ENCODE measurements at places on chromosomes 7 and 10.

GRCh38 chr10:58359541-58359940 lies 24.7 kb downstream of the UBE2D1 start:
- DNase-seq = no peak

GRCh38 chr7:17552373-17552772 lies 253.9 kb downstream of the AHR start:
- DNase-seq = no peak

DNA sequence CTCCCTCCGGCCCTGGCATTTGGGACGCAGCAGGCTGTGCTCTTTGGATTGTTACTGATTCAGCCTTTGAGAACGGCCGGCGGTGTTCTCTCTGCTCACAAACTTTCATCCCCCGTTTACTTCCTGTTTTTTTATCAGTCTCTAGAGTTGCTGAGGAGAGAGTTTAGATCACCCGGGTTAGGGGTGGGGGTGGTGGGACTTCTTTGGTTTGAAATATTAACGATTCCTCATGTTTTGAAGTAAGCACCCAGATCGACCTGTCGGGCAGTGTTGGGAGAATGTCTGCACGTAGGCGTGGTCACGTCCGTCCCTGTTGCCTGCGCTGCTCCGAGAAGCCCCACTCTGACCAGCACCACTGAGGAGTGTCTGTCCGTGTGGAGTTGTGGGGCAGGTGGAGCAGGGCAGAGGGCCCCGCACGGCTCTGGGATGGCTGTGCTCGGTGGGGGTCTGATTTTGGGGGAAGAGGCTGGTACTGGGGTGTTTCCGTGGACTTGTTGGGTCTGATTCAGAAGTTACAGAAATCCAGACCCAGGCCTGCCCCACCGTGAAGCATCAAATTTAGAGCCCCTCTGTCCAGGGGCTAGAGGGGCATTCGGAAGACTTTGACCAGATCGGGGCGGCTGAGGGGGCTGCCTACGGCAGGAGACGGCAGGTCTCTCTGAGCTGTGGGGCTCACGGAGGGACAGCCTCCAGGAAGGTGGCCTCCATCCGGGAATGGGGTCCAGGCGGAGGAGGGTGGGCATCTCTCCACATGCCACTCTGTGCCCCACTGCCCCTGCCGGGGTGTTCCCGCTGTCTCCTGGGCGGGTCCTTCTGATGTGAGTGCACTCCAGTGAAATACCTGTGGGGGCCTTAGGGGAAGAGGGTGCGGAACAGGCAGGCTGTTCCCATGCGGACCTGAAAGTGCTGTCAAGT lies 7.4 kb downstream of the INPP5A start:
- DNase-seq = peak; percentile 55

DNA sequence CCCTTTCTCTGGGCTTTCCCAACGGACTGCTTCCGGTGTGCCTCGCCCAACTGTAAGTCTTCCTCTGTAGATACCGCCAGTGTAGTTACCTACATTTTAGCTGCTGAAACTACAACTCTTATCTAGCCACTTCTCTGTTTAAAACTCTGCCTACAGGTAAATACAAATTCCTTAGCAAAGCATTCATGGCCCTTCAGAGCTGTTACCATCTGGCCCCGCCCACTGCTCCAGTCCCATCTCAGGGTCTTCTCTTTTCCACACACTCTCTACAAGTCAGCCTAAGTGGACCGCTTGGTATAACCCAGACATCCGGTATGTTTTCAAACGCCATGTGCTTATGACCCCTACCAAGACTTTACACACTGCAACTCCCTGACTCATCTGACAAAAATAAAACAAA lies 41.0 kb upstream of the LAMB4 start:
- no peak for DNase-seq

DNA sequence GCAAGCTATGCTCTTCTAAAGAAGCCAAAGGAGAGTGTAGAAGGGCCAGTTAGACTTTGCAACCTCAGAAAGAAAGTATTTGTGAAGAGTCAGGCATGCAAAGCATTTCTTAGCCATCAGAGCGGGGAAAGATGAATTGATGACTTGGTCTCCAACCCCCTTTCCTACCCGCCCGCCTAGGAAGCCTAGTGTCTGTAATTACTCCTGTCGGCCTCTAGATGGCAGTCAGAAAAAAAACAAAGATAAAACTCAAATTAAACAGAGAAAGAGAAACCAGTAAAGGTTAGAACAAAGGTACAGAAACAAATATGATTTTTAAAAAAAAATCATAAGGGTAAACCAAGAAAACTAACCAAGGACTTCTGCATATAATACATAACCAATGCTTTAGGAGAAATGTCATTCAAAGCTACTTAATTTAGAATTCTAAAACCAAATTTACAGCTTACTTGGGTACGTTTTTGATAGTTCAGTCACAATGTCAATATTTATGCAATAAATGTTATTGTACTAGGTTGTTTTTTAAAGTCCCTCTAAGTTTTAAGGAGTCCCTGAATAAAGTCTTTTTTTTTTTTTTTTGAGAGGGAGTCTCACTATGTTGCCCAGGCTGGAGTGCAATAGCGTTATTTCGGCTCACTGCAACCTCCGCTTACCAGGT lies 97.6 kb downstream of the LYZL1 start:
- DNase-seq = peak; percentile 41

GRCh38 chr10:116073001-116073400 lies 200.0 kb downstream of the GFRA1 start:
- no peak for DNase-seq

GRCh38 chr7:100476903-100477870 lies 1.8 kb downstream of the TSC22D4 start:
- no peak for DNase-seq

GRCh38 chr7:23136216-23136615 lies 30.6 kb downstream of the KLHL7 start:
- DNase-seq = no peak

- DNase-seq = peak; percentile 66
Observed at GRCh38 chr10:68628576-68629127, 68.5 kb downstream of the TET1 start.

GRCh38 chr7:99379043-99379577 lies 4.6 kb downstream of the ARPC1B start:
- no peak for DNase-seq

DNA sequence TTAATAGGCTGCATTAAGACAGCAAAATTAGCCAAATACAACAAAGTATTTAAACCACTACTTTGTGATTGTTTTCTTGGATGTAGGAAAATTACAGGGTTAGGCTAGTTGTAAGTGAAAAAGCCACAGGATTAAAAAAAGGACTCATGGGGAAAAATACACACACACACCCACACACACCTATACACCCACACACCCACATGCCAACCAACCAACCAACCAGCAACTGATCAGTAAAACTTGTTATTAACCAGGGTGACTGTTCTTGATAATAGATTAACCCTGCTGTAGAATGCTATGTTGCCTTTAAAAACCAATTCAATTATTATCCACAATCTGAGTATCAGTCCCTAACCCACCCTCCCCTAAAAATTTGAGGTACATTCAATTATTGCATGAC lies 49.0 kb downstream of the MTPN start:
- no peak for DNase-seq

- no peak for DNase-seq
Observed at GRCh38 chr10:4807761-4808507, 18.1 kb upstream of the AKR1E2 start.

DNA sequence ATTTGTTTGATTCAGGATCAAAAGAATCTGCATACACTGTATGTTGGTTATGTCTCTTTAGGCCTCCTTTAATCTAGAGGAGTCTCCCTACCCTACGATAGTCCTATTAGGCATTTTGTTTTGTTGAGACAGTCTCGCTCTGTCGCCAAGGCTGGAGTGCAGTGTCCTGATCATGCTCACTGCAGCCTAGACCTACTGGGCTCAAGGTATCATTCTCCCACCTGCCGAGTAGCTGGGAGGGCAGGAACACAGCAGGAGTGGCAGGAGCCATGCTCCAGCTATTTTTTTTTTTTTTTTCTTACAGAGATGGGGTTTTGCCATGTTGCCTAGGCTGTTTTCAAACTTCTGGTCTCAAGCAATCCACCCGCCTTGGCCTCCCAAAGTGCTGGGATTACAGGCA lies 123.0 kb upstream of the DKK1 start:
- DNase-seq = no peak

DNA sequence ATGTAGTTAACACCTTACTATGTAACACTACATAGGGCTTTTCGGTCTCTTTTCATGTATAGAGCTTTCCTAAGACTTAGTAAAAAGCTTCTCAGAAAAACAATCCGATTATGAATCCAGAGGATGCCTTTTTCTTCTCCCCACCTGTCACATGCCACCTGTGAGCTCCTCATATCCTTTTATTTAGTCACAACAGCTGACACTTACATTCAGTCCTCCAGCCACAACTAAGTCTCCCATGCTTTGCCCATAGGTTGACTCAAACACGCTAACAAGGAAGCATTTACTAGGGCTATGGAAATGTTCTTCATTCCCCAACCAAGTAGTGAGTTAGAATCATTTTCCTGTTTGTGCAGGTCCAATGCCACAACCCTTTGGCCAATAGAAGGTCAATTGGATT lies 7.9 kb downstream of the ENO4 start:
- no peak for DNase-seq

GRCh38 chr7:88357781-88358525 lies 51.3 kb upstream of the STEAP4 start:
- DNase-seq = no peak

DNA sequence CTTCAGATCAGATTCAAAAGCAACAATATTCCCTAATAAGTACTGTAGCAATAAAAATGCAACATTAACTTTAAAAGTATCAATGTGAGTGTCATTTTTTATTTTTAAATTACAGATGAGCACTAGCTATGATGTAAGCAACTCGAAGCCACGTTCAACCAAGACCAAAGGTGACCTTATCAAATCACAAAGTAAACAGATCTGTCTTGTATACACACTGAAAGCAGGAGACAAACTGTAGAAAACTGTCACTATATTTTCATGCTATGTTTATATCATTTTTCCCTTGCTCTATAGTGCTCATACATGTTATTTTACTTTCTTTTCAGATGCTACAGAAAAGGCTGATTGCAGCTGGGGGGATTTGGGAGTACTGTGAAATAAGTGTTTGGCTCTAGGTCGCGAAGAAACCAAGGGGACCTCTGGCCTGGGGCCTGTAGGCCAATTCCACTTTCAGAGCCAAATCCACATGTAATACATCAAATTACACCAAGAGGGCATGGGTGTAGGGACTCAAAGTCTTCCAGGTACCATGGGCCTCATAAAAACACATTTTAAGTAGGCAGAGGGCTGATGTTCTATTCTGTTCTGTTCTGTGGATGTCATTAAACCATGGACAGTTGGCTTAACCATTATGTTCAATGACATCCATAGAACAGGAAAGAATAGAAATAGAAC lies 245.2 kb downstream of the SFMBT2 start:
- DNase-seq = no peak

DNA sequence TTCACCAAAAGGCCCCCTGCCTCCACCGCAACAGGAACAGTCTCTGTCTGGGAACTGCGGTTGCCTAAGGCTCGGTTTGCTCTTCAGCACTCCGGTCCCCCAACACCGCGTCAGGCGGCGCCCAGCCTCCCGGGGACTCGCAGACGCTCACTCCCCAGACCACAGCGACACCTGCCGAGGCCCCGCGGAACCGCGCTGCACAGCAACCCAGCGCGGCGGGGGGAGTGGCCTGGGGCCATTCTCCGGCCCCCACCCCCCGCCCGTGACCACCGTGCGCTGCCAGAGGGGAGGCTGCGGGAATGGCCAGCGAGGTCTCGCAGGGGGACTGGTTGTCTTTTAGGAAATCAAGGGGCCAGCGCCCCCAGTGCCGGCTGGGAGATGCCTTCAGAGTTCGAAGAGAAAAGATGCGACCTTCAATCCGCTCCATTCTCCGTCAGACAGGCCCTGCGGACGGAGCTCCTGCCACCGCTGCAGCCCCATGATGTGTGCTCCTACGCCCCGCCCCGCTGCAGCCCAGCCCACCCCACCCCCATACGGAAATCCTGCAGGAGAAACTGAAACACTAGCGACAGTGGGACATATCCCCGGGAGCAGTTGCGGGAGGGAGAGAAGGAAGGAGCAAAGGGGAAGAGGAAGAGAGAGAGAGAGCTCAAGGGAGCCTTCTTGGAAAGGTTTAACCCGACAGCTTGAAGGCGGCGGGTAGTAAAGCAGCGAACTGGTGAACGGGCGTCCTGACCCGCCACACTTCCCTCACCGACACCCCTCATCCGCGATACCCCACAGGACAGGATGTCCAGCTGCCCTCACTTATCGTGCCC lies 137.4 kb upstream of the CDCA7L start:
- peak; percentile 82 for DNase-seq

DNA sequence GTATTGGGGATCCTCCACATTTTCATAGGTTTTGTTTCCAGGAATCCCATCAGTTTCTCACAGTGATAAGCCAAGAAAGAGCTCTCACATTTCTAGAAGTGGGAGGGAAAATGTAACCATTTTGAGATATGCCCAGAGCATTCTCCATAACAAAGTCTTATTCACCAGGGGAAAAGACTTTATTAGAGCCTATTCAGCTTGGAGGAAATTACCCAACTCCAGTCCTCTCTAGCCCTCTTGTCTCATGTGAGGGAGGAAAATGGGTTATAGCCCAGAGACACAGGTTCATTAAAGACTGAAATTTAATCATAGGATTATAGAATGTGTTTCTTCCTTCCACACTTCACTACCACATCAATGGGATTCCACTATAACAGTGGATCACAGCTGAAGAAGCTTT lies 61.6 kb upstream of the DYNC1I1 start:
- no peak for DNase-seq

- no peak for DNase-seq
Observed at GRCh38 chr10:23445591-23445990, 6.7 kb downstream of the OTUD1 start.

DNA sequence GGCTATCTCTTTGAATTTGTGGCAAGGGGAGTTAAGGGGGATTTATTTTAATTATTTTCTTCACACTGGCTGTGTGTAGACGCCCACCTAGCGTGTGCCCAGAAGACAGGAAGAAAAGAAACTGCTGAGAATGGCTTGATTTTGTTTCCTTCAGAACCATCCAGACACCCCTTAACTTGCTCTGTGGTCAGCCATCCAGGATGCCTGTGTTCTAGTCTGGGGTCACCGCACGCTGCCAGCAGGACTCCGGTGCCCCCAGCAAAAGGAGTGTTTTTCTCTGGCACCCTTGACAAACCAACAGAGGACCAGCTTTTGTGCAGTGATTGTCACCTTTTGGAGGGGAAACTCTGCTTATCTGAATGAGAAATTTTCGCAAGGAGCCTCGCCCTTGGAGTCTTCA lies 5.3 kb downstream of the DDC start:
- no peak for DNase-seq

- no peak for DNase-seq
Observed at GRCh38 chr7:127418459-127418858, 26.0 kb upstream of the ZNF800 start.

DNA sequence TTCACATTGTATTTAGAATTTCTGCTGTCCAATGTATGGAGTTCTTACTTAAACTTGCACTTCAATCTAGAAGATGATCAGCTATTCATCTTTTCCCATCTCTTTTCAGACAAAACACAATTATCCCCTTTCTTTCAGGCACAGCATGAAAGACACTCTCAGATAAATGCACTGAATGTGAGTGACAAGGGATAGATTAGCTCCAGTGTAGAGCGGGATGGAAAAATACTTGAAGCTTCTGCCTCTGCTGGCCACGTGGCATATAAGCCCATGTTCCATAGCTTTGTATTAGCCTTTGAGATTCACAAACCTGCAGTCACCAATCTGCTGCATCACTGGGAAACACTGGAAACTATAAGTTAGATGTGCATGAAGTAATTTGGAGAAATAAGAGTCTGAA lies 162.2 kb upstream of the FAM3C start:
- DNase-seq = no peak

- no peak for DNase-seq
Observed at GRCh38 chr10:33804584-33804983, 470.1 kb upstream of the NRP1 start.
